ENCODE measurements at places on chromosomes 4 and X.

- peak; percentile 97 for DNase-seq
These were observed at the start of gene ETNPPL for GRCh38 chr4:108762559-108763225. Gene ETNPPL, minus strand, starts transcription at chr4:108763053. Its CDS starts 155 bp downstream, at chr4:108762898.

DNA sequence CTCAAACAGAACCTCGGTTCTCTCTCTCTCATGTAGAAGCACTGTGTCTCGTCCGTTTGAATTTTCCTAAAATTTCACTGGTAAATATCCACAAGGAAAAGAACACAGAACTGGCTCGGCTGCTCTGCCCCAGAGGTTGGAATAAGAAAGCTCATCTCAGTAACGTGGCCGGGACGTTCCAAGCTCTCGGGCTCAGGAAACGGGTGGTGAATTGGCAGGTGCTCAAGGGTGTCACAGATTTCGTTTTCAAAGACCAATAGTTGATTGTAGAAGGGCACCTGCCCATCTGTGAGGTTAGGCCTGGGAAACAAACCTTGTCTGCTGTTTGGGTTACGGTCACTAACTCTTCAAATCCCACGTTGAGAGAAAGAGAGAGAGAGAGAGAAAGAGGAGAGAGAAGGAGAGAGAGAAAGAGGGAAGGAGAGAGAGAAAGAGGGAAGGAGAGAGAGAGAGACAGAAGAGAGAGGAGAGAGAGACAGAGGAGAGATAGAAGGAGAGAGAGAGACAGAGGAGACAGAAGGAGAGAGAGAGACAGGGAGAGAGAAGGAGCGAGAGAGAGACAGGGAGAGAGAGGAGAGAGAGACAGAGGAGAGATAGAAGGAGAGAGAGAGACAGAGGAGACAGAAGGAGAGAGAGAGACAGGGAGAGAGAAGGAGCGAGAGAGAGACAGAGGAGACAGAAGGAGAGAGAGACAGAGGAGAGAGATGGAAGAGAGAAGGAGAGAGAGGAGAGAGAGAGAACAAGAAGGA is 106.6 kb downstream of the CRLF2 start:
- DNase-seq = no peak

DNA sequence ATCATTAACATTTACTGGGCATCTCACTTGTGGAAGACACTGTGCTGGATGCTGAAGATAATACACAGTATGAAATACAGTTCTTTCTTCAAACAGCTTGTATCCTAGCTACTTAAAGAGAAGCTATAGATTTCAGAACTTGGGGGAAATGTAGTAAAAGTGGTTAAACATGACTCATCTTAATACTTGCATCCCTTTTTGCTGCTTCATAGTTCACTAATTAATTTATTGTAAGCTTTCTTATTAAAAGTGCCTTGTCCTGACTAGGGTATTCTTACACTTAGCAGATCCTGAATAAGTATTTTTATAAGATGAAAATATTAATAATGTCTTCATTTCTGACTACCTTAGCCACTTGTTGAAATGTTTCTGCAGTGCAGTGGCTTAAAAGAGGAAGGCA is 132.8 kb upstream of the STIM2 start:
- DNase-seq = no peak

DNA sequence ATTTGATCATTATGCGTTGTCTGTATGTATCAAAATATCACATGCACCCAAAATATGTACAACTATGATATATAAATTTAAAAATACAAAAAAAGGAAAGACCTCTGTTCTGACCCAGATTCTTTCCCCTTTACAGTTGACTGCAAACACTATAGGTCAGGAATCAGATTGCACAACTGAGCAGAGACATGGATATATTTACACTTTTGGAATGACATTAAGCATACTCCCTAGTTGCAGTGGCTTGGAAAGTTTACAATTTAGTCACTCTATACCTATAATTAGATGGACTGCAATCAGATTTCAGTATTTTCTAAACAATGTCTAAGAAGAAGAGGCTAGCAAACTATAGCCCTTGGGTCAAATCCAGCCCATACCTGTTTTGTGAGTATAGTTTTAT is 98.5 kb upstream of the INPP4B start:
- no peak for DNase-seq

DNA sequence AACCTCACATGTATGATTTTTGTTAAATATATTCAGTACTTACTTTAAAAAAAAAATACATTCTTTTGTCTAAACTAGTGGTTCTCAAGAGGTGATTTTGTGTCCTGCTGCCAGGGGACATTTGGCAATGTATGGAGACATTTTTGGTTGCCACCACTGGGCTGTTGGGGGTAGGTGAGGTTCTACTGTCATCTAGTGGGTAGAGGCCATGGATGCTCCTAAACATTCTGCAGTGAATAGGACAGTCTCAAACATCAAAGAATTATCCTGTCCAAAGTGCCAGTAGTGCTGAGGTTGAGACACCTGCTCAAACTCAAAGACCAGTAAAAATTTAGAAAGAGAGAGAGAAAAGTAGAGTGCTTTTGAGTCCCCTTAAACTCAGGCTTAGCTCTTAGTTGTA is 32.9 kb upstream of the PGM2 start:
- DNase-seq = no peak

DNA sequence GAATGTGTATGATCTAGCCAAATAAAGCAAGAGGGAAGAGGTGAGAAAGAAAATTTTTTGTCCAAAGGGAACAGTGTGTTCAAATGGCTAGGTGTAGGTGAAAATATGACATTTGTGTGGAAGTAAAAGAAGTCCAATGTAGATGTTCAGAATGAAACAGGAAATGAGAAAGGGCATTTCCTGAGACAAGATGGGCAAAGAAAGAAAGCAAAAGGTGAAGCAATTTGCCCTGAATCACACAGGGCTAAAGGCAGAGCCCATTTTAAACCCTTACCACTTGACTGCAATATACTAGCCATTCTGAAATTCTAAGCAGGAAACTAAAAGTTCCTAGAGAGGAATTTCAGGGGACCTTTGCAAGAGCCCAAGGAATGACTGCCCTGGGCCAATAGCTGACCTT is 36.0 kb downstream of the CLOCK start:
- DNase-seq = no peak

- no peak for DNase-seq
These were observed 272.8 kb upstream of the EPHA5 start for GRCh38 chr4:65943076-65943475.

DNA sequence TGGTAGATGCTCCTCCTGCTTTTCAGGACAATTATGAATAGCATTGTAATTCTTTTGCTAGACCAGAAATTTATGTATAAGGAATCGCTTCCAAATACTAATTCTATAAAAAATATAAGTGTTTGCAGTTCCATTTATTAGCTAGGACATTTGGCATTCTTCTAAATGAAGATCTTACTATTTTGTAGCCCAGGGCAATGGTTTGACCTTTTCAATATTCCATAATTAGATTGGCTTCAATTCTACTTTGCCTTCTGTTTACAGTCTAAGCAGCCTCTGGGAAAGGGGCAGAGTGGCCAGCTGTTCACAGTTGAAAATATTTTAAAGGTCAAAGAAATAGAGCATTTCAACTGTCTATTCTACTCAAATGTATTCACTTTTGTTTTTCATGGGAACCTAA is 912.1 kb upstream of the GRIA3 start:
- DNase-seq = no peak

- no peak for DNase-seq
These were observed 48.6 kb upstream of the RASL11B start for GRCh38 chr4:52813546-52813945.

GRCh38 chr4:145709843-145710242 is 29.9 kb downstream of the C4orf51 start:
- no peak for DNase-seq

- no peak for DNase-seq
These were observed 35.8 kb downstream of the PSAPL1 start for GRCh38 chr4:7398788-7399439.

- DNase-seq = no peak
These were observed 4.7 kb downstream of the SLIT2 start for GRCh38 chr4:20256381-20256881.

- DNase-seq = no peak
These were observed 608.4 kb downstream of the ANKRD50 start for GRCh38 chr4:124104101-124104500.

DNA sequence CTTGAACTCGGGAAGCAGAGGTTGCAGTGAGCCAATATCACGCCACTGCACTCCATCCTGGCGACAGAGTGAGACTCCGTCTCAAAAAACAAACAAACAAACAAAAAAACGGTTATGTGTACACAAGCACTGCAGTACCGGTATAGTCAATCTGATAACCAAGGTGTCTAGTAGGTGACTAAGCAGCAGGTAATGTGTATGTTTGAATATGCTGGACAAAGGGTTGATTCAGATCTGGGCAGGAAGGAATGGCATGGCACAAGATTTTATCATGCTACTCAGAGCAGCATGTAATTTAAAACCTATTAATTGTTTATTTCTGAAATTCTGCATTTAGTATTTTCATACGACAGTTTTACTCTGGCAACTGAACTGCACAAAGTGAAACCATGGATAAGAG is 41.7 kb downstream of the MAGEC1 start:
- DNase-seq = no peak

GRCh38 chrX:9966775-9967408 is at the start of gene CLDN34:
Gene CLDN34, plus strand, starts transcription at chrX:9967358. Its CDS starts 0 bp downstream, at chrX:9967358.
- no peak for DNase-seq

Data from right lobe of liver (tissue), 6 donors.